DMS53 (cell line): ENCODE measurements at places on chromosomes 16 and 17.
A peak's percentile ranks its signal among the peaks of the same experiment; 100 is the strongest.

- peak; percentile 95 for DNase-seq
These were observed 1.3 kb downstream of the NAGS start for GRCh38 chr17:44005527-44006271.

DNA sequence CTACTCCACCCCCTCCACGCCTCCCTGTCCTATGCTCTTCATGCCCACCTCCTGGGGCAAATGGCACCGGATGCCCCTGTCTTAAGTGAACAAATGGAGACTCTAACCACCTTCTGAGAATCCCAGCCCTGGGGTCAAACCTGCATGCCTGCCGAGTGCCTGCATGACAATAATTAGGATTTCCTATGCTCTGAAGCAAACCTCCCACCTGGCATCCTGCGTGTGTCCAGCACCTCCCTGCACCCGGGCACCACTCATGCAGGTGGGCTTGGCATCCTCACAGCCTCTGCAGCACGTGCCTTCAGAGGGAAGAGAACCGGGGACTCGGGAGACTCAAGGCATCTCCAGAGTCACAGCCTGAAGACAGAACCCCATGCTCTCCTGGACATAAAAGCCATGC, 11.2 kb upstream of the KIFC3 start:
- DNase-seq = no peak

GRCh38 chr17:74304184-74304583, 21.8 kb upstream of the KIF19 start:
- DNase-seq = no peak

DNA sequence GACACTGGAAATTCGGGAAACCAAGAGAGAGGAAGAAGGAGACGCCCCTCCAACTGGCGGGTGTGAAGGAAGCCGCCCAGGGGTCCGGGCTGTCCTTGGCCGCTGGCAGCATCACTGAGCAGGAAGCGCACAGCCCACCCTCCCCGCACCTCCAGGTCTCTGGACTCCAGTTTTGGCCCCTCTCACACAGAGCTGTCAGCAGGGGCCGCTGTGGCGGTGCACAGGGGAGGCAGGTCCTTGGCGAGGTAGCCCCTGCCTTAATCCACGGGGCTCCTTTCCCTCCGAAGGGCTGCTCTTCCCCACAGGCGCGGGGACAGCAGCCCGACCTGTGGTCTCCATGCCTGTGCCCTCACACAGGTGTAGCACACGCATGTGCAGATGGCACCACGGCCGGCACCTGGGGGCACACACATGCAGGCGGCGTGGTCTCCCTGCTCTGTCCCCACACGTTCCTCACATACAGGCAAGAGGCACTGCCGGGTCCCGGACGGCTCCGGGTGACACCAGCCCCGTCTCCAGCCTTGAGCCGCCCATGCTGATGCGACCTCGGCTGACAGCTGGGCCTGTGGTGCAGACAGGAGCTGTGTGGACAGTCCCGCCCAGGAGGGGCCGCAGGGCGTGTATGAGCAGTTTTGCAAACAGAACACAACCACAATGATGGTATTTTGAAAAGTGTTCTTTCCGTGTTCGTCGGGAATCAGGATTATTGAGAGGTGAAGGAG, 26.6 kb upstream of the CHMP6 start:
- no peak for DNase-seq

- peak; percentile 77 for DNase-seq
These were observed 209.6 kb upstream of the CACNG5 start for GRCh38 chr17:66625311-66625767.

GRCh38 chr16:66275775-66276428, 90.6 kb upstream of the CDH5 start:
- DNase-seq = peak; percentile 83

DNA sequence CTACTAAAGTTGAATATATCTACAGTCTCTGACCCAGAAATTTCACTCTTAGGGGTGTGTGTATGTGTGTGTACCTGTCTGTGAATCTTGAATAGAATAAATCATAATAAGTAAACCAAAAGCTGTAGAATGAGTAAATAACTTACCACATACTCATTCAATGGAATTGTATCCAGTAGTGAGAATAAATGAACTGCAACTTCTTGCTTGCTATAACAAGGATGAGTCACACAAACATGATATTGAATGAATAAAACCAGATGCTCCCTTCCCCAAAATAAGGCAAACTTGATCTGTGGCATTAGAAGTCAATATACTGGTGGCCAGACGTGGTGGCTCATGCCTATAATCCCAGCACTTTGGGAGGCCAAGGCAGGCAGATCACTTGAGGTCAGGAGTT, 259.8 kb upstream of the MON1B start:
- no peak for DNase-seq

DNA sequence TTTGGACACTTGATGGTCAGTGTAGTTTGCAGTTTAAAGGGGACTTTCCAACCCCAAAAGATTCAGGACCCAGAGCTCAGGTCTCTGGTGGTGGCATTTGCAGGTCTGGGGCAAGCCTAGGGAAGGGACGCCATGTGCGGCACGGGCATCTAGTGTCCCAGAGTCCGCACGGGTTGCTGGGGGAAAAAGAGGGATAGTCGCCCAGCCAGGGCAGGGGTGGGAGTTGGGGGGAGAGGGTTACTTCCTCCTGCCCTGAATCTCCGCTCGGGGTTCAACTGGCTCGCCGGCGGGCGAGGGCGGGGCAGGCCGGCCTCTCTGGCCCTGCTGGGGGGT, 239 bp upstream of the CA7 start:
- no peak for DNase-seq

- peak; percentile 75 for DNase-seq
These were observed 10.0 kb downstream of the PITPNC1 start for GRCh38 chr17:67386965-67387551.

GRCh38 chr16:2044541-2044940, 3.1 kb downstream of the NTHL1 start:
- DNase-seq = peak; percentile 78

GRCh38 chr17:76091526-76092286, 11.9 kb downstream of the EXOC7 start:
- DNase-seq = no peak

DNA sequence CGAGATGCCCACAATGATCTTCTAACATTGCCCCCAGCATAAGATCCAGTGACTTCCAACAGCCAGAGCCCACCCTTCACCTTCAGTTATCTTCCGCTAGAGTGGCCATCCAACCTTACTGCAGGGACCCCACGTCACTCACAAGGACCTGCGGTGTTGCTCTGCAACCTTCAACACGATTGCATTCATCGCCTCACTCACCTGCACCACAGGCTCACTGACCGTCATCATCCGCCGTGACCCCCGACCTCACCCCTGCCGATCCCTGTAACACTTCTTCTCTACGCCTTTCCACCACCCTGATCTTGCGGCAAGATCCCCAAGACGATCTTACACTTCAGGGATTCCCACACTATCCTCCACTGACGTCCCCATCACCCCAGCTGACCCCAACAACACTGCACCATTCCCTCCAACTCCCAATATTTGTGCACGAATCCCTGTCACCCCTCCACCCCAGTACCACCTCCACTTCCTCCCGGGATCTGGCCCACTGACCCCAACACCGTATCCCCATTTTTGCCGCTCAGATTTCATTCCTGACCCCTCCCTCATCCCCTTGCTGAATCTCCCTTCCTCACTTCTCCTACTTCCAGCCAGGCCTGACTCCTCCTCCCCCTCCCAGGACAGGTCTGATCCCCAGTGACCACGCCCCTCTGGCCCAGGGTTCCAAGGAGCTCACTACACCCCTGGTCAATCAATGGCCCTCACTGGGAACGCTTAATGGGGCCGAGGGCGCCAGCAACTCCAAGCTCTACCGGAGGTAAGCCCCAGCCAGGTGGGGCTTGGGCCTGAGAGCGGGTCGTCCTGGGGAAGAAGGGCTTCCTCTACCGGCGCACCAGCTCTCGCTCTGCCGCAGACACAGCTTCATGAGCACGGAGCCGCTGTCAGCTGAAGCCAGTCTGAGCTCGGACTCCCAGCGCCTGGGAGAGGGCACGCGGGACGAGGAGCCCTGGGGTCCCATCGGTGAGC, 7.6 kb downstream of the RUNDC3A start:
- DNase-seq = peak; percentile 72

GRCh38 chr17:58626905-58627304, 64.9 kb downstream of the TEX14 start:
- peak; percentile 3 for DNase-seq
